ENCODE measurements at places on chromosomes 3 and 15.

GRCh38 chr3:114442246-114442645 is 148.4 kb downstream of the TIGIT start:
- DNase-seq: no peak

DNA sequence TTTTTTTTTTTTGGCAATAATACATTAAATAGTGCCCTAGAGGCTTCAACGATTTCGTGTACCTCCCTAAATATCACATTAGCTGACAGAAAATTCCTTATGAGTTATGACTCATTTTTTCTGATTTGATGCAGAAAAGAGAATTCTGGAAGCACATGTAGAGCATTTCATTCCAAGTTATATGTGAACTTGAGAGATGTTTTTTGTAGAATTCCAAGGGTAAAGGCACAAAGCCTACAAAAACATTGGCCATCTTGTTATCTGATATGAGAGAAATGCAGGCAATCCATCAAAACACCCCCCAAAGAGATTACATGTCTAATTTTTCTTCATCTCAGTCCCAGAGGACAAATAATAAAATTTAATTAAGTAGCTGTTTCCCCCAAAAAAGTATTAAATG is 6.7 kb upstream of the PFN2 start:
- no peak for DNase-seq

DNA sequence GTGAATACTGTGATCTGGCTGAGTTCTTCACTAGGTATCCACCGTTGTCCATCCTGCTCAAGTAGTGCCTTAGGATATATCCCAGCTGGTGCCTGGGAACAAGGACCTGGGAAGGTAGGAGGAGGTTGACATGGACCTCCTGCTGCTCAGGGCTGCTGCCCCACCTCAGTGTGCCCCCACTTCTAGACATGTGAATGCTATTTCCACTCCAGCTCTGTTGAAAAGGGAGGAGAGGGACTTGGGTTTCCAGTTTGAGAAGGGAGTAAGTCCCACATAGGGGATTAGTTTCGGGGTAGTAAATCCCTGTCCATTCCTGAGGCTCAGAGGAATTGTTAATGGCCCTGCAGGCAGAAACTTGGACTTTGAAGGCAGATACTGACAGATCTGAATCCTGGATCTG is 32.9 kb upstream of the ETV5 start:
- no peak for DNase-seq

GRCh38 chr3:142875583-142876207 is 13.2 kb downstream of the PCOLCE2 start:
- DNase-seq: no peak

DNA sequence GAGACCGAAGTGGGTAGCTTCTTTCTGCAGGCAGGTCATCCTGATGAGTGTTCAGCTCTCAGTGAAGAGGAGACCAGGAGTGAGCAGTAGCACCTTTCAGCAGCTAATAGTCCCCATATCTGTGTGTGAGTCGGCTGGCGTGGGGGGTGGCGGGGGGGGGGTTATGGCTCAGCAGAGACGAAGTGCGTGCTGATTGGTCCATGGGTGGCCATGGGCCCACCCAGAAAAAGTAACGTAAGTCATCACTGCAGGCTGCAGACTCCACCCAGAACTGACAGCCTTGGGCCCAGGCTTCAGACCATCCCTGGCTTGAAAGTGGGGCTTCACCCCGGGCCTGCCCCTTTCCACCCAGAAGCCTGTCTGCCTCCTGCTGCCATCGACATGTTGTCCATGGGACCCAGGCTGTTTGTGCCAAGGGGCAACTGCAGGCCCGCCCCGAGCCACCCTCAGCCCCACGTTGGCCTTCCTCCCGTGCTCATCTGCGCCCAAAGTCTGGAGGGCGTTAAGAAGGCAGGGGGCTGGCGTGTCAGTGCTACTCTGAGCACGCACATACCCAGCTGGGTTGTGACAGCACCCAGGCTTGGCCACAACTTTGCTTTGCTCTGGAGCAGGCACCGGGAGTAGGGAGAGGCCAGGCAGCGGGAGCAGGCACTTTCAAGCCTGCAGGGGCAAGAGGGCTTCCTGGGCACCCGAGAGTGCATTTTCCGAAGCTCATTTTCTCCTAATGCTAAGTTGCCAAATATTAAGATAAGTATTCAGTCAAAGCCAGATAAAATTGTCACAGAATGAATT is 511.7 kb upstream of the CDIN1 start:
- DNase-seq: no peak

GRCh38 chr15:83061680-83062079 is 5.4 kb downstream of the BTBD1 start:
- DNase-seq: no peak

DNA sequence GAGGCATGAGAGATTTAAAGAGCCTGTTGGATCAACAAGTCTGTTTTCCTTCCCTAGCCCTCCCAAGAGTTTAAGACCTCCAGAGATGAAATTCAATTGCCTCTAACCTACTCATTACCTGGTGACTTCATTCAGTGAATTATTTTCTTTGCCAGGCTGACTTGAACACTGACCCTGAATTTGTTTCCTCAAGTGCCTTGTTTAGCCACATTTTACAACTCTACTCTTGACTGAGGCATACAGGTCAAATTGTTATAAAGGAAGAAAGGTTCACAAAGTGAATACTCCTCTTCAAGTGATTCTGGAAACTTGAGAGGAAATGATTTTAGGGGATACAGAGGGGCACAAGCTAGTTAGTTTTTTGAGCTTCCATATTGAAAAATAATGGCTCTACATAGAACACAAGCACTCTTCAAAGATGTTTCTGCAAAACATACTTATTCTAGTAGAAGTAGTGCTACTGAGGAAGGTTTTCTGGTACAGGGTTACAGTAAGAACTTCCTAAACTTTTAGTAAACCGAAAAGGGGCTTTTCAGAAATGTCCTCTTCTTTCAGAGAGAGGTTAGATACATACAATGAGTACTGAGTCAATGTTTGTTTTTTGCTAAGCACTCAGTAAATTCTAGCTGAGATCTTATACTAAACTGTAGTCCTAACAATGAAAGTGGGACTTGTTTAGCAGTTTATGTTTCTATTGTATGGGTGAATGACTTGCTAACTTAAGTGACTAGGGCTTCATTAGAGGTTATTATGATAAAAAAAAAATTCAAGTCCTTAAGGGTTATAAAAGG is 137.4 kb upstream of the SATB1 start:
- no peak for DNase-seq

DNA sequence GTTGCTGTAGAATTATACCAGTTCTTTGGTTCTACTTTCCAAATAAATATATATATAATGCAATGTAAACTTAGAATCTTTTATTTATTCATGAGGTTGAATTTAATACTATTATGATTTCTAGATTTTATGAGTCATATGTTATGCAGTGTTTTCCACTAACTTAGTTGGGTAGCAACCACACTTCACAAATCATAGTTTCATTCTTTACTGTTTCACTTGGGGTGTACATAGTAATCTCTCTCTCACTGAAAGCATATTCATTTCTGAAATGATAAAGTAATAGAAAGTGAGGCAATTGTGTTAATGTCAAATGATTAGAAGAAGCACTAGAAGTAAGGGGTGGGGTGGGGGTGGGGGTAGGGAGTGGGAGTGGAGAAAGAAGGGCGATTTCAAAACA is 52.6 kb downstream of the IQCH start:
- DNase-seq: no peak

GRCh38 chr3:72615776-72616175 is 232.5 kb downstream of the SHQ1 start:
- DNase-seq: no peak

DNA sequence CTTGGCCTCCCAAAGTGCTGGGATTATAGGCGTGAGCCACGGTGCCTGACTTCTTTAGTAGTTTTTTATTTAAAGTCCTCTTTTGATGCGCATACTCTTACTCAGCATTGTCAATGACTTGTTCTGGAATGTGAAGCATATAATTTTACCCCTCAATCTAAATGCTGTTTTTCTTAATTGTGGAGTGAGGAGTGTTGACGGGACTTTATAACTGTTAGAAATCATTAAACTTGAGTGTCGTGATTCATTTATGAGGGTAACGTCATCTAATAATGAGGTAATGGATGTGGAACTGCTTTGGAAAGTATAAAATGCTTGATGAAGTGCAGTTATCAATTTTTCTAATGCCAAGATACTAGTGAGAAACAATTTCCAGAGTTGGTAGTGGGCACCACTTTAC is 48.3 kb downstream of the PLS1 start:
- no peak for DNase-seq

- DNase-seq: peak; percentile 69
These were observed at the start of gene ACTR8 for GRCh38 chr3:53881691-53882593. Gene ACTR8, minus strand, starts transcription at chr3:53882152. Its CDS starts 51 bp downstream, at chr3:53882101.

GRCh38 chr15:89444241-89445225 is 51.9 kb downstream of the RHCG start:
- DNase-seq: no peak

DNA sequence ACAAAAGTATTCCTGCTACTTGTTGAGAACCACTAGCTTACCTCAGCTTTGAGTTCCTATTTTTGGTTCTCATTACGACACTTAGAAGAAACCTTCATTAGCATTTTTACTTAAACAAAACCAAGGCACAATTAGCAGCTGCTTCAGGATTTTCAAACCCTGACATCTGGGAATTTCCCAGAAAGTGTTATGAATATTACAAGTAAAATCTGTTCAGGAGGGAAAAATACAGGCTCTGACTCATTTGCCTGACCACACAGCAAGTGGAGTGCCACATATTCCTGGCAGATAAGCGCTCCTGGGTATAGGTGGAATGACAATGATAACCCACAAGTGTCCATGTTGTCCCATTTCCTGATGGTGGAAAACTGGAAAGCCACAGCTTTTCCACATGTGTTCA is 10.3 kb upstream of the RFTN1 start:
- DNase-seq: no peak

DNA sequence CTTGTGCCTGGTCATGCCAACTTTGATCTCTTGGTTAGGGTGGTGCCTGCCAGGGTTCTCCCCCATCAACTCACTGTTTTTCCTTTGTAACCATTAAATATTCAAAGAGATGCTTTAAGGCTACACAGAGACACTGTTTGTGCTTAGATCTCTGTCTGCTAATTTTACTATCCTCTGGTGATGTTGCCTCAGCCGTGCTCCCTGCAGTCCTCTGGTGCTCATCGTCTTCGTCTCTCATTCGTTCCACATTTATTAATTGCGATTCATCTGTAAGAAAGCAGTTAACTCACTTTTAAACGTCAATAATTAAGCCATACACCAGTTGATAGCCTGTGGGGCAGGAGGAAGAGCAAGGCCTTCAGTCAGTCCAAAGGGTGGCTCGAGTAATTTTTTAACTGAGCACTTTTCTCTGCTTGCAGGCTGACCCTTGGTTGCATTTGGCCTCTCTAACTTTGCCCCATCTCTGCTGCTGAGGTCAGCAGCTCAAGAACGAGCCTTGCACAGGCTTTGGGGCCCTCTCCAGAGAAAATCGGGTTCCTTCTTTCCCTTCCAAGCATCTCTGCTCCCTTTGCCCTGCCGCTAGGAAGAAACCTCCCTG is 62.9 kb downstream of the KLF15 start:
- DNase-seq: no peak

GRCh38 chr3:11482021-11482420 is 161.7 kb downstream of the VGLL4 start:
- DNase-seq: no peak

GRCh38 chr3:141544697-141545096 is 57.9 kb downstream of the RASA2 start:
- DNase-seq: no peak

DNA sequence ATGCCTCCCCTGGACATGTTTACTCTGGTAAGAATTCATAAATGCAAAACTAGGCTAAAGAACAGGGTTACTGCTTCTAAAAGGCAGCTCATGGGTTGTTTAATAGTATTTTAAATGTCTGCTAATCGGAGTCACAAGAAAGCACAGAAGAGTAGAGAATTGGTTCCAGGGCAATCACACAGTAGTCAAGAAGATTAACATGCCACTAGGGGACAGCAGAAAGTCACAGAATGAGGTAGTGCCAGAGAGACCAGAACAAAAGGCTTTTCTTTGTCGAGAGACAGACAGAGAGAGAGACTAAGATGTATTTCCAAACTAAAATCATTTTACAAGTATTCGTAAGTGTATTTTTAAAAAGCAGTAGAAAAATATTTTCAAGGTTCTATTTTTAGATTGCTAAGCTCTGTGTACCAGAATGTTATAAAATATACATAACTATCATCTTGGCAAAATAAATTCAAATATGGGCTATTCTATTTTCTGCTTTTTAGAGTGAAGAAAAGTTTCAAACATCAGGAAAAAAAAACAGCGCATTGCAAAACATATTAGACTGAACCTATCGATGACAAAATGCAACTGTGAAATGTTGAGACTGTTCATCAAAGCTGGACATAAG is 78.3 kb upstream of the CDIN1 start:
- no peak for DNase-seq

GRCh38 chr3:147987549-147987948 is 578.4 kb downstream of the ZIC1 start:
- no peak for DNase-seq

- no peak for DNase-seq
These were observed 602.5 kb upstream of the DPPA4 start for GRCh38 chr3:109939817-109940216.

DNA sequence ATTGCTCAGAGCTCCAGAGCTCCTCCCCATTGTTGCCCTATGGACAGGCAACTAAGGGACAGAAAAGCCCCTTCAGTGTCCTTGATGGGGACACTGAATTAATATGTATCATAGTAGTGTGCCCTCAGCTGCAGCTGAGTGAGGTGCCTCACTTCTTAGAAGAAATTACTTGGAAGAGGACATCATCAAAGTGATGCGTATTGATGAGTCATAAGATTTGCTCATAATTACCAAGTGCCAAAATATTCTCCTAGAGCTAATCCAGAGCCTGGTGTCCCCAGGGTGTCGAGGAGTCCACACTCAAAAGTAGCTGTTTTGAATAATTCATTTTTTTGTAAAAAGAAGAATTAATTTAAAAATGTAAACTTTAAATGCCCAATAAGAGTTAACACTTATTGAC is 200.7 kb upstream of the SEMA6D start:
- no peak for DNase-seq

GRCh38 chr3:124786511-124787241 is 56.4 kb downstream of the UMPS start:
- no peak for DNase-seq

- DNase-seq: no peak
These were observed 29.5 kb downstream of the LPP start for GRCh38 chr3:188183452-188183851.
